Natural killer cell (primary cell): ENCODE measurements at places on chromosomes 11 and 22. TPM values are rescaled to one million over a fixed set of nuclear protein-coding genes. Genes with fewer than 3 reads are reported as not detected.

GRCh38 chr11:11119917-11120316, 233.1 kb downstream of the CSNK2A3 start:
- no peak for DNase-seq

- no peak for DNase-seq
Measured at GRCh38 chr11:116420770-116421528, 351.8 kb downstream of the BUD13 start.

- no peak for DNase-seq
Measured at GRCh38 chr22:35450824-35451569, 51.1 kb downstream of the MCM5 start.

DNA sequence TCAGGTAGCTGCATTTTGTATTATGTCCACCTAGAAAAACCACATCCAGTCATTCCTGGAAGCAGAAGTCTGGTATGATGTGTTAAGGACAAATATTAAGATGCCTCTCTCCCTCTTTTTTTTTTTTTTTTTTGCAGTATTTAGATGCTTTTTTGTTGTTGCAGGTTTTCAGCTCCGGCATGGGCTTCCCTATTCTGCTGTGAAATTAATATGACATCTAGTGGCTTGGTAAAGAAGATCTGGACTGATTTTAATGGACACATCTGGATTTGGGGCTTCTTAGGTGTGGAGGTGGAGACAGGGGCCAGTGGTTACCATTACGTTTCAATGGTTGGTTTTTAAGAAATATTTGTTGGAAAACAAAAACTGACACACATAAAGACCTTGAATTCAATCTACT, 47.5 kb upstream of the RASSF10 start:
- DNase-seq: no peak

TXN2 gene
- total RNA-seq: 45.4 TPM

- DNase-seq: no peak
Measured at GRCh38 chr11:94549146-94549545, 5.4 kb downstream of the FUT4 start.

OR5M11 gene
- not detected for total RNA-seq

SSTR3 gene
- total RNA-seq: 0.64 TPM

DNA sequence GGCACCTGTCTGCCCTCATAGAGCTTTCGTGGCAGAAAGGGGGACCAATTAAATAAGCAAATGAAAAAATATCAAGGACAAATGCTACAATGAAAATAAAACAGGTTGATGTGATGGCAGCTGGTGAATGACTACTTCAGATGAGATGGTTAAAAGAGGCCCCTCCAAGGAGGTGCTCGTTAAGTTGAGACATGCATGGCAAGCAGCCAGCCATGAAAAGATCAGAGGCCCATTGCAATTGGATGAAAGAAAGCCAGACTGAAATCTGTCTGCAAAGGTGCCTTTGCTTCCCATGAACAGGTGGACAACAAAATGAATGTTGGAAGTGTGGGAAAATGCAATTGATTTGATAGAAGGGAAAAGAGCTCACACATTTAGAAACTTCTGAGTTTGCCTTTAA, 848 bp upstream of the TRPC6 start:
- DNase-seq: no peak

DNA sequence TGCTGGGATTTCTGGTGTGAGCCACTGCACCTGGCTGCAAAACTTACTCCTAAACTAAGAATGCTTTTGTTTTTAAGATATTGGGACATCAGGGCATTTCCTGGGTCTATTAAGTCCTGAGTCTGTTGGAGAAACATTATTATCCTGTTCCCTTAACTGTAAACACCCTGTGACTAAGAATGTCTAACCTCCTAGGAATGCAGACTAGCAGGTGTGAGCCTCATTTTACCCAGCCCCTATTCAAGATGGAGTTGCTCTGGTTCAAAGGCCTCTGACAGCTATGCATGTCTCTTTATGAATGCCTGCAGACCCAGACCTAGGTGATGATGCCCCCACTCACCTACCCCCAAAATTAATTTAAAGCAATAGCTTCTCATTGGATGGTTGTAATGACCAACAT, 46.2 kb downstream of the DEPDC5 start:
- DNase-seq: no peak

MRGPRE gene
- total RNA-seq: not detected

- DNase-seq: no peak
Measured at GRCh38 chr22:41241133-41241676, 474 bp upstream of the CHADL start.
